H9 (cell line): ENCODE measurements at places on chromosomes 4 and X.

GRCh38 chrX:103918571-103919269 is 43.7 kb upstream of the TMSB15B start:
- peak; percentile 86 for DNase-seq

GRCh38 chr4:171985129-171985528 is 171.9 kb downstream of the GALNTL6 start:
- DNase-seq = no peak

DNA sequence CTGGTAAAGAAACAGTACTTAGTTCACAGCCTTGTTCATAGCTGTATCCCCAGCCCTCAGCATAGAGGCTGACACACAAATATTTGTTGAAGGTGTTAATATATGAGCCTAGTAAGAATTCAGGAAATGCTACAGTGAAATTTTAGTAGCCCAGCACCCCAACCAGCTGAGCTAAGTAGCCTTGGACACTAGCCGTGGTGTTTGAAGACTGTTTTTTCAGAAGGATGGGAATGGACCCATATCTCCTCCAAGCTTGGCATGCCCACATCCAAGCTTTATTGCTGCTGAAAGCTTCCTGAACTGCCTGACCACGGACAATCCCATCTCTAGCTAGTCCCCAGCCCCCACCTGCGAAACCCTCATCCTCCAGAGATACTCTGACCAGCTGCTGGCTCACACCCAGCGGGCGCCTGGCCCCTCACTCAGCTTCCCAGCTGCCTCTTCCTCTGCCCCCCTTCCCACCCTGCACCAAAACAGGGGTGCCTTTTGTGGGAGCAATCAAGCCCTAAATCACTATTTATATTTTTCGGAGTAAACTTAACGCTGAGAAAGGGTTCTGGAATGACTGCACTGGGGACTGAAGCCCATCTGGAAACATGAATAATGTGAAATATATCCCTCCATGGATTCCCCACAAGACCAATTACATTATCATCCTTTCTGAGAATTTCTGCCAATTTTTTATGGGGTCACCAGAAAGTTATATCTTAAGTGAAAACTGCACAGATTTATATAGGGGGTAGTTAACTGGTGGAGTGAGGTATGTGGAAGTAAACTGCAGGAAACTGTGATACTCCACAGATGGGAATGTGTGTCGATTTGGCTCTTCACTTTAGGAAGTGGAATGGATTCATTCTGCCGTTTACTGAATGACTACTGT is 41.1 kb upstream of the CBR4 start:
- no peak for DNase-seq

- DNase-seq = no peak
Measured at GRCh38 chr4:141028024-141028529, 105.2 kb downstream of the RNF150 start.

DNA sequence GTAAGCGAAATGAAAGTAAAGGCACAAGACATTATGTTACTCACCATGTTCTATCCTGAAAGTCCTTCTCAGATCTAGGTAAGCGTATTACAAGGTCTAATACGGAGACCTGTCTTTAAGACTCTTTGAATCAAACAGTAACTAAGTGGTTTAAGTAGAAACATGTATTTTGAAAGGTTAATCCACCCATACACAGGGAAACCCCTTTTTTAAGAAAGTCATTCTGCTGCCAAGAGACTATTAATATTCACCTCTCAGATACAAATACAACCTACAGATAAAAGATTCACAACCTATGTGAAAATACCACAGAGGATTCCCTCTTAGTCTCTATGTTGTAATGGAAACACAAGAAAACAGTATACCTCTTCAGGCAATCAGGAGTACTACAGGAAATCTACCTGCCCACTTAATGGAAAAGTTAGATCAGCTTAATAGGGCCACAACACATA is 63.2 kb upstream of the TNIP3 start:
- no peak for DNase-seq

DNA sequence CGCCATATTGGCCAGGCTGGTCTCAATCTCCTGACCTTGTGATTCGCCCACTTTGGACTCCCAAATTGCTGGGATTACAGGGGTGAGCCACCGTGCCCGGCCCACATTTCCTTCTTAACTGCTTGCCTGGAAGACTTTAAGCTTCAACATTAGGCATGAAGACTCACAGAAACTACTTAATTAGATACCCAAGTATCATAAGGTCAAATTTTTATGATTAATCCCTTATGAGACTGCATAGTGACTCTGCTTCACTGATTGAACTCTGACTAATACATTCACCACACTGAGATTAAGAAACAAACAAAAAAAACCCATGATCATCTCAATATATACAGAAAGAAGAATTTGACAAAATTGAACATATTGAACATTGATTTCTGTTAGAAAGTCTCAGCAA is 87.4 kb upstream of the KCTD8 start:
- DNase-seq = no peak

GRCh38 chrX:70769659-70770227 is 138.8 kb downstream of the TEX11 start:
- no peak for DNase-seq

DNA sequence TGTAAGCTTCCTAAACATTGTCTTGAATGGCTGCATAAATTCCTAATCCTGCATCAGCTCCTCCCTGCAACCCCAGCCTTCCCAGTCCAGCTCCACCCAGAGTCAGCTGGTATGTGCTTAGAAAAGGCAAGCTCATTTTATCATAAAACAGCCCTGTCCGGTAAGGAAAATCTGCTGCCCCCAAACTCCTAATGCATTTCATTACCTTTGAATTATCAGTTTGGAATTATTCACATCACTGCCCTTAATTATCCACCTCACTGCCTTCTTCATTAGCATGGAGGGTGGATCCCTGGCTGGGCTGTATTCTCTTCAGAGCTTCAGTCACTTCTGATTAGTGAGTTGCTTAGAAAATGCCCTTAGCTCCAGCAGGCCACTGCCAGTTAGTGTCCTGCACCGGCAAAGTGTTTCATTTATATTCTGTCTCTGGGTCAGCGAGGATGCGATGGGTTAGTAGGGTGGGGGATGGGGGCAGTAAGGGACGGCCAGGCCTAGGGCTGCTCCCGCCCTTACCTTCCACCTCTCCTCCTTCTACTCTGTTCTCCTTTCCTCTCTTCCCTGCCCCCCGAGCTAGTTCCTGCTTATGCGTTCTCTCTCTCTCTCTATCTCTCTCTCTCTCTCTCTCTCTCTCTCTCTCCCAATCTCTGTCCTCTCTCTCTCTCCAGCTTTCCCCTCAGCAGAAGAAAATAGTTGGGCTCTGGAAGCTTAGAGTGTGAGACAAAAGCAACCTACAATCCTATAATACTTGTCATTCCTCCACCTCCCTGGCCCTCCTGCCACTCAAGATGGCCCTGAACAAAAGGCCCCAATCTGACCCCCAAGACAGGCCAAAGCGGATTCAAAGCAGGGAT is 174.8 kb upstream of the KLF3 start:
- DNase-seq = peak; percentile 44

- peak; percentile 32 for DNase-seq
Measured at GRCh38 chr4:96352051-96352517, 512.2 kb downstream of the PDHA2 start.

DNA sequence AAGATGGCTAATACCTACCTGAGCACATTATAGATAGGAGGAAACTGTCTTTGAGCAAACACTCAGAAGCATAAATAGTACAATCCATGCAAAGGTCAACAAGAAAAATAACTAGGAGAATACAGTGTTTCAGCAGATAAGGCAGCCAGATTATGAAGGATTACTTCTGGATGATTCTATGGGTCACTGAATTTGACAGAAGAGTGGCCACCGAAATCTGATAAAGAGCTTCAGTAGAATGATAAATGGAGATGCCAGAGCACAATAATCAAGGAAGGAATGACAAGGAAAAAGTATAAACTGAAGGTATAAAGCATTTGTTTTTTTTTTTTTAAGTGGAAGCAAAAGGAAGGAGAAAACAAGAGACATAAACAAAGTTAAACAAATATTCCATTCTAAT is 58.7 kb downstream of the ELF2 start:
- DNase-seq = no peak

DNA sequence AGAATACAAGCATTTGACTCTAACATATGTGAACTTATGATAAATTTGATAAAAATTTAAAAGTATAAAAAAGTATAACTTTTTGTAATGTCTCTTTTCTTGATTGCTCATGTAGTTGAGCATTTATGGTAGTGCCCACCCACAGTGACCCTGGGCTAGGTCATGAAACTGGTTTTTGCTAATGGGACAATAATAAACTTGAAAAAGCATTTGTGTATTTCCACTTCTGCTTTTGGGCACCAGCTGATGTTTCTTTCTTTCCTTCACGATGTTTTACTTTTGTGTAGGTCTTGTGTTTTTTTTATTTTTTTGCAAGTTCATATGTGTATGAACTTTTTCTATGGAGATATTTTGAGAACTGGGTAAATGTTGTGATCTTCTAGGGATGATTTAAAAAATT is 313.1 kb downstream of the CBLL2 start:
- DNase-seq = no peak

- no peak for DNase-seq
Measured at GRCh38 chrX:107123750-107124149, 5.1 kb upstream of the RBM41 start.

DNA sequence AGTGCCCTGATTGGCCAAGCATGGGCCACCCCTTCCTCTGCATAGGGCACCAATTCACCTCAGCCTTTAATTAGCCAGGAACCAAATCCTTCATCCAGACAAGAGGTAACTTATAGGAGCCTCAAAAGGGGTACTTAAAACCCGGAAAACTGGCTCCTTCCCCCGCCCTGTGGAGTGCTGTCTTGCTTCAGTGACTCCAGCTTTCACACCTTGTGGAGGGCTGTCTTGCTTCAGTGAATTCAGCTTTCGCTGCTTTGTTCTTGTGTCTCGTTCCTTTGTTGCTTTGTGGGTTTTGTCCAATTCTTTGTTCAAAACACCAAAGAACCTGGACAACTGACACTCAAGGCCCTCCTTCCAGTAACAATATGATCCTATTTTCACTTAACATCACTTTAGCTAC is 82.2 kb upstream of the FRG1 start:
- DNase-seq = no peak

GRCh38 chr4:144480068-144480467 is 165.9 kb upstream of the HHIP start:
- DNase-seq = no peak

- DNase-seq = no peak
Measured at GRCh38 chrX:67780694-67781109, 236.9 kb downstream of the AR start.

- DNase-seq = no peak
Measured at GRCh38 chrX:151384807-151385206, 12.2 kb upstream of the VMA21 start.

GRCh38 chr4:175953960-175954521 is 111.6 kb upstream of the WDR17 start:
- no peak for DNase-seq

DNA sequence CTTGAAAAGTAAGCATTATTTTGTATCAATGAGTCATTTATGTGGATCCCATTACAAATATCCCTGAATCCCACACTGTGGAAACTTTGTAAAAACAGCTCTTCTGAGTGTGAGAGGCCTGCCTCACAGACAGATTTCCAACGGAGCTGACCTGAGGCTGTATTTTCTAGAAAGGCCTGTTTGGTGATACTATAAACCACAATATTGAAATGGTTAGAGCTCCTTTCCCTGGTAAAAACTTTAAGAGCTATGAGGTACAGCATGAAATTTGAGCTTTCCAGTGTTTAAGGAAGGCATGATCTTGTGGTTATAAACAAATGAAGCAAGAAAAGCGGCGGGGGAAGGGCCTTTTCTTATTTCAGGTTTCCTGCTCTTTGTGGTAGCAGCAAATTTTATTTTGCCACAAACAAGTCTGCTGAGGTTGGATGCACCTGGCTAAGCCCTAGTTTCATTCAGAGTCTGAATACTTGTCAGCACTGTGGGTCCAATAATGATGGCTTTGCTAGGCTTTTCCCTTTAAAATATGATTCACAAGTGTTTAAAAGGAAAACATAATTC is 86.8 kb upstream of the ETNPPL start:
- DNase-seq = no peak

DNA sequence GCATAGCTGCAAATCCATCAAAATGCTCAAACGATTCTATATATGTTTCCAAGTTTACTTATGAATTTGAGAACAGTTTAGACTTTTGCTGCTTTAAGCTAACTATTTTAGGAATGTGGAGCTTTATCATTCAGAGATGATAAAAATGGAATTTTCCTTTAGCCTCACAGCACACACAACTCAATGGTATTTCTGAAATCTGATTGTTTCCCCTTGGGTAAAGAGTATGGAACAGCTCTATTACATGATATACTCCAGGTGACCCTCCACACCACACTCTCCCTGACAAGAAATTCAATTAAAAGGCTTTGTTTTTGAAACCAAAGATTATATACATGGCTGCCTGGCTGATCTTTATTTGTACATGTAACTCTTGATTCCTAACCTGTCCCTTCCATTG is 120.0 kb downstream of the LUZP4 start:
- DNase-seq = no peak

DNA sequence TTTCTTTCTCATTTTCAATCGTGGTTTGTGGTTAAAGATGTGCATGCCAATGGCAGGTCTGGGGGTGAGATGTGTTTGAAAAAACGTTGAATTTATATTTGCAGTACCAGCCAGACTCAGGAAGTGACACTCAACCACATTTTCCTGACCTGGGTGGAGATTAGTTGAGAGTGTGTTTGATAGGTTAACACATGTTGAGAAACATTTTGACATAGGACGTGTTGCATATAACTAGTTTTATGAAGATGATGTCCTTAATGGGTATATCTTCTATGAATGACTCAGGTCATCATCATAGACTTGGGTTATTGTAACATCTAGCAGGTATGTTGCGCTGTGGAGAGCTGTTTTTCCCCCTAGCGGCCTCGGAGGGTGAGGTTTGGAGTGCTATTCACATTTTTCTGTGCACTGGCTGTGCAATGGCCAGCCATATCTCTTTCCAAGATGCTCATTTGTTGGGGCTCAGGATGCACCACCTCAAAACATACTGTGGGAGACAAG is 21.7 kb upstream of the CD38 start:
- DNase-seq = no peak

GRCh38 chr4:7001271-7001670 is 41.9 kb upstream of the TADA2B start:
- DNase-seq = no peak

- DNase-seq = no peak
Measured at GRCh38 chrX:34437586-34437985, 219.5 kb downstream of the TMEM47 start.

DNA sequence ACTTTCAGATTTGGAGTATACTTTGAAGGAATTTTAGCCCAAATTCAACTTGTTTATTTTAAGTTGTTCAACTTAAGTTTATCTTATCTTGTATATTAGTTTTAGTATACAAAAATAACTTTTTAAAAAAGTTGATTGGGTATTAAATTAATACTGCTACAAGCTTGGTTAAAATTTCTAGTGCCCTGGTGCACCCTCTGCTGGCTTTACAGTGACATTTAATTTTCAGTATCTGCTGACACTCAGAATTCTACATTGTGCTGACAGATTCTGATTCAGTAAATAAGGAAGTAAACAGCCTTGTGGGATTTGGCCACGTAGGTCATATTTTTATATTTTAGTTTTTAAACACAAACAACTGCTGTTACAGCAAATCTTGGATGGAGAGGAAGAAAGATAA is 2.9 kb downstream of the EDA start:
- DNase-seq = no peak
